G401 (cell line): ENCODE measurements at places on chromosomes 13 and 19.

DNA sequence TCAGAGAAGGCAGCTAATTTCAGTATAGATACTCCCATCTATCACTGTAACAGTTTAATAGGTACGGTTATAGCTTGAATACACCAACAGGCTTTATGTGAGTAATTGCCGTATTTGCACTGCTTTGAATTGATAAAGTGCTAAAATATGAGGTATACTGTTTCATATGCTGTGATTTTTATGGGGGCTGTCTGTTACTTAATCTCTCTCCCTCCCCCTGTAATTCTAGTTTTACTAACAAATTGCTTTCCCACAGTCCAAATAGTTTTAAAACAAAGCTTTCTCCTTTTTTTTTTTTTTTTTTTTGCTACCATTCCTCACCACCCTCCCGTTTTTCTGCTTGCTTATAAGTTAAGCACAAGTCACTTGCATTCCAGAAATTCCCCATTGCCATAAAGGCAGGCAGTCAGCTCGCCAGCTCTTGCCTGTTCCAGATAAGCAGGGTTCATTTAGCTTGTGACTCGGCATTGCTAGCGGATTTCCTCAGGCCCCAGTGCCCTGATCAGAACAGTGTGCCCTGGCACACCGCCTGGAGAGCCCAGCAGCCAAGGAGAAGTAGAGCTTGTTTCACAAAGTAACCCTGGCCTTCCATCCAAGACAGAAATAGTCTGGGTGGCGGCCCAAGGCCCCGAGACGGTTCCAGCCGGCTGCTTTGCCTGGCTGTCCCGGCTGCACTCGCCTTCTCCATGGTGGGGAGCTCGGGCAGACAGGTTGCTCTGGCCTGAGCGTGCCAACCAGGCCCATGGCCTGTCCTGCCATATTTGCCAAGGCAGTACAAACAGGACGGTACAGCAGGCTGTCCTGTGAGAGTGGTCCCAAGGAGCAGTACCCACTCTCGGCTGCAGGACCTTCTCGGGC is 43.5 kb upstream of the NPAS1 start:
- DNase-seq, result peak; percentile 94

- no peak for DNase-seq
These were observed 755 bp upstream of the RAB3A start for GRCh38 chr19:18204394-18205199.

GRCh38 chr13:46198696-46199193 is 13.0 kb upstream of the LRRC63 start:
- DNase-seq, result no peak

DNA sequence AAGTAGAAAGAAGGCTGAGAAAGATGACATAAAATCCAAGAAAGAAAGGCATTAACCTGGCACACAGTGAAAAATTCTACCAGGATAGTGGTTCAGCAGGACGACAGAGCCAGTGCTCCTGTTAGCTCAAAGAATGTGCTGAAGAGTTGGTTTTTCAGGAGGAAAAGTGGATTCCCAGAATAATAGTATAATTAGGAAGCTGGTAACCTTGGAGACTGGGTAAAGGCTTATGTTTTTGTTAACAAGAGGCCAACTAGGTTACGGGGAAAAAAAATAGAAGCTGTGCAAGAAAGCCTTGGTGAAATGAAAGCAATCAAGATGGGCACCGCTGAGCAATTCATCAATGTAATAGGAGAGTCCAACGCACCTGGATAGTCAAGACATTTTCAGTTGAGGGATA is 54.7 kb downstream of the SLC15A1 start:
- no peak for DNase-seq

DNA sequence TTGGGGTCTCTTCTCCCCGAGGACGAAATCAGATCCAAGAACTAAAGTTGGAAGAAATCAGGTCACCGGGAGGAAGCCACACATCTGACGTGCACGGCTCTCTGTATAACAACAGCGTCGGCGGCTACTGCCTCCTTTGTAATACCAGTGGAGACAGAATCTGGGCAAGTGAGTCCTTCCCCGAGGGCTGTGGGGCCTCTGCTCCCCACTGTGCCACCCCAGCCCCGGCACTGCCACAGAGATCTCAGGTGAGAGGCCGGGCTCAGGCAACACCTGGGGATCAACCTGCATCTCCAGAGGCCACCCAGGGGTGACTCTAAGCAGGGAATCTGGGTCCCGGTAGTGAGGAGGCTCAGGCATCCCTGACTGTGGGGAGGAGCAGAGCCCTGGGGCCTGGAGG is 33.7 kb upstream of the C13orf46 start:
- DNase-seq, result no peak

DNA sequence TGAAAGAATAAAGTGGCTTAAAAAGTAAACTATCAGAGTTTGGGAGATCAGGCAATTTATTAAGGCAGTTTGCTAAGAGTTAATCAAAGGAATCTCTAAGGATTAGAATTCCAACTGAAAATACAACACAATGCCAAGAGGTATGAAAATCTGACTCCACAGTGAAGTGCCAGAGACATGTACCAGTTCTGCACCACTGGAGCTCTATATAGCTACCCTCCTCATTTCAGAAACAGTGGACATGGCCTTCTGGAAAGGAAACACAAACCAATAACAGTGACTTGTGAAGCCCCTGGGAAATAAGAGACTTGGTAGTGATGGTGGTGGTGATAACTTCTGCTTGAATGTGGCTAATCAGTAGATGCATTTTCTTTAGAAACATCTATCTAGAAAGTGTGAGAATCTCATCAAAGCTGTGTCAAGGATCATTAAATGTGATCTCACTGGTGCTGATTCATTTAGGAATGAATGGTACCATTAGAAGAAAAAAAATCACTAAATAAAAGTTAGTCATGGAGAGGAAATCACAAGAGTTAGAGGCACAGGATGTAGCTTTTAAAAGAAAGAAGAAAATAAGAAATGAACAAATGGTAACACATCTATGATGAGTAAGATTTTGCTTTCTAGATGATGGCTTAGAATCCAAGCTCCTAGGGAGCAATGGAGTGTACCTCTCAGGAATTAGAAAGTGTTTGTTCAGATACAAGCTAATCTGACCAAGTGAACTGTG is 20.1 kb upstream of the N4BP2L1 start:
- DNase-seq, result no peak

DNA sequence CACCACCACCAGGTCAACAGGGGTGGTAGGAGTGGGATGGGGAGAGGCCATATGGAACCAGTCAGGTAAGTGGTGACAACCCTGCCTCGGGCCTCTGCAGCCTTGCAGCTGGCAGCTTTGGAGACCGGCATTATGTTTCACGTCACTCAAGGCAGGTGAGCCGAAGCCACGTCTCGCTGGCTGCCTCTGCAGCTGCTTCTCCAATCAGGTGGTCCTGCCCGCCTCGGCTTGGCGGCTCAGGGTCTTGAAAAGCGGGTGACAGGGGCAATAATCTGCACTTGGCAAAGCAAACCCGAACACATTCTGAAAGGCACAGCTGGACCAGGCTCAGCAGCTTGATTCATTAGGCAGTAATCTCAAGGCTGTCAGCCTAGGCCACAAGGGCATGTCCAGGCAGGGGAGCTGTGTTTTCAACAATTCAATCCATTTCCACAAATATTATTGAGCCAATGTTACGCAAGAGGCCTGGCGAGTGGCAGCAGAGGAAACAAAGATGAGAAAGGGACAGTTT is 77.4 kb upstream of the PCDH8 start:
- DNase-seq, result no peak

GRCh38 chr19:5680084-5680436 is 256 bp downstream of the MICOS13 start:
- no peak for DNase-seq

DNA sequence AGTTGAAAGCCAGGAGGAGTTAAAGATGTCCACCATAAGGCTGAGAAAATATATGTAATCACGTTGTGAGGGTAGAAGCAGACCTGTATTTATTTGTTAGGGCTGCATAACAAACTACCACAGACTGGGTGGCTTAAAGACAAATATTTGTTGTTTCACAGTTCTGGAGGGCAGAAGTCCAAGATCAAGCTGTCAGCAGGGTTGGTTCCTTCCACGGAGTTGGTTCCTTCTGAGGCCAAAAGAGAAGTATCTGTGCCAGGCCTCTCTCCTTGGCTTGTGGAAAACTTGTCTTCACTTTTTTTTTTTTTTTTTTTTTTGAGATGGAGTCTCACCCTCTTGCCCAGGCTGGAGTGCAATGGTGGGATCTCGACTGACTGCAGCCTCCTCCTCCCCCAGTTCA is 73.7 kb upstream of the SLAIN1 start:
- no peak for DNase-seq

DNA sequence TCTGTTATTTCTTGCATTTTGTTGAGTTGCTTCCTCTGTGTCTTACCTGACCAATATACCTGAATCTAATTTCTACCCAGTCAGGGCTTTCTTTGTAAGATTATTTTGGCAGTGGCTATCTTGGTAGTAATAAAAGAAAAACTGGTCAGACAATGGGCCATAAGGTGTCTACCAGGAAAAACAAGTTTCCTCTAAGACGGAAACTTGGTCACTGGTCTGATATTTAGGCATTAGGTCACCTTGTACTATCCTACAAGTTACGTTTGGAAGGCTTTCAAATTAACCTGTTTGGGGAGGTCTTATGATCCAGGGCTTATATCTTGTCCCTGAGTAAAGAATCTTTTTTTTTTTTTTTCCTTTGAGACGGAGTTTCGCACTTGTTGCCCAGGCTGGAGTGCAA is 9.2 kb downstream of the ZNF823 start:
- DNase-seq, result no peak

GRCh38 chr13:76029706-76030105 is 393.6 kb downstream of the LMO7 start:
- no peak for DNase-seq

DNA sequence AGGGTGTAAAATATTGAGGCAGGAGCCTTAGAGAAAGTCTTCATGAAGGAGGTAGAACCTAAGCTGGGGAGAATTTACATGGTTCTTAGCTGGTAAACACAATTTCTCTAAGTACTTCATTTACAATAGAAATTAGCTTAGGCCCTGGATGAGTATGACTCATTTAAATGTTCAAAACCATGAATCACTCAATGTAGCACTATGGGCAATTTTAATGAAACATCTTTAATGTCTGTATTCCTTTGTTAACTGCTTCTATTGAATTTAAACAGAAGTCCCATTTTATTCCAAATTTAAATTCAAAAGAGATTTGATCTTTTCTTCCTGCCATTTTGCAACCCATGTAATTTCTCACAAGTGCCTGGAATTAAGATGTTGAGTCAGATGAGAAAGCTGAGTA is 252.1 kb downstream of the RFC3 start:
- DNase-seq, result no peak

- peak; percentile 99 for DNase-seq
These were observed 6.0 kb upstream of the RNF6 start for GRCh38 chr13:26228096-26228495.

GRCh38 chr13:79936368-79937136 is 404.4 kb downstream of the SPRY2 start:
- DNase-seq, result peak; percentile 88

DNA sequence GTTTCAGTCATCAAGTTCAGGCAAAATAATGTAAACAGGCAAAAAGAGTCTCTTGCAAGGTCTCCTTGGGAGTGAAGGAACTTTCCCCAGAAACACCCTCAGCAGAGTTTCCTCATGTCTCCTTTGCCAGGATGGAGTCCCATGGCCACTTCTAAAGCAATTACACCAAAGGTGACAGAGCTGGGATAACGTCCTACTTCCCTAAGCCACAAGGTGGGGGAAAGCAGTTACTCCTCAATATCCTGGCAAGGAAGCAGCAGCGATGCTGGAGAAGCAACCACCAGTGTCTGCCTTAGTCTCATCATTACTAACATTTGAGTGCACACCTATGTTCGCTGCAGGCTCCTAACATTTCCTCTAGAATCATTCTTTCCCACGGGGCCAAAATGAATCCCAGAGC is 88.6 kb downstream of the UBL3 start:
- DNase-seq, result no peak

DNA sequence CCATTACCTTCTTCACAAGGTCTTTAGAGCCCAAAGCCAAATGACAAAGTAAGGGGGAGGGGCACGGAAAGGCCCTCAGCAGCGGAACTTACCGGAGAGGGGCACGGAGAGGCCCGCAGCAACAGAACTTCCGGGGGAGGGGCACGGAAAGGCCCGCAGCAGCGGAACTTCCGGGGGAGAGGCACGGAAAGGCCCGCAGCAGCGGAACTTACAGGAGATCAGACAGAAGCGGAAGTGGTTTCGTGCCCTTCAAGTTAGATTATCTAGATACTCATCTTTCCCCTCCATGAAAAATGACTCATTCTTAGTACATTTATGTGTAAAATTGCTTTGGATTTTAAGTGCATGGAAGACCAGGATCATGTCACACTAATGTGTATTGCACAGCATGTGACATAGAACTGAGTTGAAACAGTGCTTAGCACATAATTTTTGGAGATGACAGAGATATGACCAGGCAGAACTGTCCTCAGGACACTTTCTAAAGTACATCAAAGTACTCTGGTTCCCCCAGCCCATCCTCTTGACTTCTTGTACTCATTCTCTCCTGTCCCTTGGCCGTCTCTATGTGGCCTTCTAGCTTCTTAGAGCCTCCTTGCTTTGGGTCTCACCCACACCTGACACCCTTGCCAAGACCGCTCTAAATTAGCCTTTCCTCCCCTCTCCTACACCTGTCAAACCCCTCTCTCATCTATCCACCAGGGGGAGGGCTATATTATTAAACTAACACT is 25.7 kb upstream of the TPTE2 start:
- DNase-seq, result no peak

- no peak for DNase-seq
These were observed 3.0 kb downstream of the SLC15A1 start for GRCh38 chr13:98749501-98749900.

DNA sequence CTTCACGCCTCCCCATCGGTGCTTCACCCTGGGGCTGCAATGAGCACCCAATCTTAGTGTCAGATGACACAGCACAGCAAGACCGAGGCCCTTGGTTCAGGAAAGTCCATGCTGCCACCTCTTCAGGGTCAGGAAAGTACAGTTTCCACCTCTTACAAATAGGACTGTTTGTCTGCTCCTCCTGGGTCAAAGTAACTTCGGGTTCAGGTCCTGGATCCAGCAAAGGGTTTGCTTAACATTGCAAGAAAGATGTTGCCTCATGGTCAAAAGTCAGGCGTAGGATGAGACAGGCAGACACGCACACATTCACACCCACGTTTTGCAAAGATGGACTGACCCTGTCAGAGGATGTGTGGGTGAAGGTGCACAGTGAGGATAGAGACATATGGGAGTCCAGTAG is 1.6 kb upstream of the CYP2B6 start:
- DNase-seq, result no peak

GRCh38 chr13:23847497-23847896 is 41.7 kb downstream of the MIPEP start:
- no peak for DNase-seq

DNA sequence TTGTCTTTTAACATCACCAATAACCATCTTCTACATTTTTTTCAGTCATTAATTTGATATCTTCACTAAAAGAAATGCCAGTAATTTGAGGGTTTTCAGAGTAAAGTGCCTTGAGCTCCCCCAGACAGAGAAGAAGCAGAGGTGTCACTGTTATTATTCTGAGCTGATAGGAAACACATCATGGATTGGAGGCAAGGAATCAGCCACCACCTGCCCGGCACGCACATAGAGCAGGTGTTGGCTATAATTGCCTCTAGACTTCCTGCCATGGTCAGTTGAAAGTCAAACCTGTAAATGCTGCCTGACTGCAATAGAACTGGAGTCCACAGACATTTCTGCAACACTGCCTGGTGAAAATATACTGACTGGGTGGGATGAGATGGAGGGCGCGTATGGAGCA is 776.6 kb downstream of the UQCRFS1 start:
- peak; percentile 21 for DNase-seq
